ENCODE measurements at places on chromosomes 6 and 20.

GRCh38 chr6:41489120-41489851 lies 56.9 kb upstream of the FOXP4 start:
- no peak for DNase-seq

GRCh38 chr6:108902382-108902792 lies 54.2 kb downstream of the ARMC2 start:
- no peak for DNase-seq

DNA sequence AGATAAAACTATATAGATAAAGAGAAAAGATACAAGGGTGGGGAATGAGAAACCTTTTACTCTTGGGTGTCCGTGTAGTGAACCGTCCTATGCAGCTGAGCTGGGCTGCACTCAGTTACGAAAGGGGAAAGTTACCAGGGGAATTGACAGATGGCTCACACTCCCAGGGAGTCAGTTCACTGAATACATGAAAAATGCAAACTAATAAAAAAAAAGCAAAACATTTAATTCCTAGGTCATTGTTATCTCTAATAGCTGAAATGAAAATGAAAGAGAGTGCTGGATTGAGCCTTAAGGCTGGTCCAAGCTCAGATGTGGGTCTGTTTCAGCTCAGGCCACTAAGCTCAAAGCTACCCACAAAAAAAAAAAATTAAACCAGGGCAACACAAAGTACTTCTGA lies 138.0 kb downstream of the THBS2 start:
- no peak for DNase-seq

- DNase-seq = peak; percentile 72
Measured at GRCh38 chr6:89297695-89298351, 17.3 kb downstream of the GABRR2 start.

- no peak for DNase-seq
Measured at GRCh38 chr20:41087777-41088176, 49.6 kb upstream of the PLCG1 start.

- DNase-seq = no peak
Measured at GRCh38 chr6:161268531-161269210, 5.2 kb downstream of the AGPAT4 start.

DNA sequence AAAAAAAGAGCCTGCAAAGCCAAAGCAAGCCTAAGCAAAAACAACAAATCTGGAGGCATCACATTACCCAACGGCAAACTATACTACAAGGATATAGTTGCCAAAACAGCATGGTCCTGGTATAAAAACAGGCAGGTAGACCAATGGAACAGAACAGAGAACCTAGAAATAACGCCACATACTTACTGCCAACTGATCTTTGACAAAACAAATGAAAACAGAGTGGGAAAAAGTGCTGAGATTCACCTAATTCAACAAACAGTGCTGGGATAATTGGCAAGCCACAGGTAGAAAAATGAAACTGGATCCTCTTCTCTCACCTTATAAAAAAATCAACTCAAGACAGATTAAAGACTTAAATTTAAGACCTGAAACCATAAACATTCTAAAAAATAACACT lies 291.8 kb downstream of the RNGTT start:
- no peak for DNase-seq

- no peak for DNase-seq
Measured at GRCh38 chr6:51720327-51720726, 367.1 kb downstream of the PKHD1 start.

DNA sequence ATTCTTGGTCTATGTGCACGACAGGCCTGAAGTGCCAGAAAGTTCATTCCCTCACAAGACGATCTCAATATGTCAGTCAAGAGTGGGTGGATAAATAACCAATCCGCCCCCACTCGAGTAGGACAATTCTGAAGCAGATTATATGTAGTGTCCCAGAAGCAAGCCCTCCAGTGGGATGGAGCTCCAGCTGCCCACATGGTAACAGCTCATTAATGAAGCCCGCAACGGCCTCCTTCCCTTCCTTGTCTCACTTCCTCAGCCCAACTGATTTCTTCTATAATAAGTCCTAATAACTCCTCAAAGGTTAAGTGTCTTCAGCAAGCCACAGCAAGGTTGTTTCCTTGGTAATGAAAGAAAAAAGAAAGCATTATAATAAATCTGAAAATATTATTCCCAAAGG lies 82.1 kb upstream of the F13A1 start:
- no peak for DNase-seq

GRCh38 chr6:45487645-45488044 lies 109.9 kb upstream of the SUPT3H start:
- no peak for DNase-seq

DNA sequence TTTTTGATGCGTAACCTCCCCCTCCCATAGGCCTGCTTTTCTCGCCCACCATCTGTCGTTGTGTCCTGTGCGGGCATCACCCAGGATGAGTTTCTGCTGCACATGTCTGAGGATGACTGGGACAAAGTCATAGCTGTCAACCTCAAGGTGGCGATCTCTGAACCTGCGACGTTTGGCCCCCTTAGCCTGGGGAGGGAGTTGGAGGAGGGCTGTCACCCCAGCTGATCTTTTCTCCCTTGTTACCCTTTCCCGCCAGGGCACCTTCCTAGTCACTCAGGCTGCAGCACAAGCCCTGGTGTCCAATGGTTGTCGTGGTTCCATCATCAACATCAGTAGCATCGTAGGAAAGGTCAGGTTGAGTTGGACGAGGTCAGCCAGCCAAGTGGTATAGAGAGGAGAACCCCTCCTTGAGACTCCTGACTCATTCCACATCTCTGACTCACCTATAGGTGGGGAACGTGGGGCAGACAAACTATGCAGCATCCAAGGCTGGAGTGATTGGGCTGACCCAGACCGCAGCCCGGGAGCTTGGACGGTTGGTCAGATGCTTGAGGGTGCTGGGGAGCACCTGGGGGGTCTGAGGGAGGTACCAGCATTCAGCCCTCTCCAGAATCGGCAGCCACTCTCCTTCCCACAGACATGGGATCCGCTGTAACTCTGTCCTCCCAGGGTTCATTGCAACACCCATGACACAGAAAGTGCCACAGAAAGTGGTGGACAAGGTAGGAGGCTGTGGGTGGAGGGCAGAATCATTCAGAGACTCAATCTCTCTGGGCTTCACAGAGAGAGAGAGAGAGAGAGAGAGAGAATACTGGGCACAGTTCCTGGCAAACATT lies 954 bp downstream of the HSD17B8 start:
- no peak for DNase-seq

- DNase-seq = no peak
Measured at GRCh38 chr6:170209354-170210025, 81.4 kb downstream of the DLL1 start.

GRCh38 chr20:38973107-38973506 lies 11.0 kb downstream of the DHX35 start:
- no peak for DNase-seq

GRCh38 chr6:89387516-89388201 lies 24.4 kb downstream of the RRAGD start:
- no peak for DNase-seq

DNA sequence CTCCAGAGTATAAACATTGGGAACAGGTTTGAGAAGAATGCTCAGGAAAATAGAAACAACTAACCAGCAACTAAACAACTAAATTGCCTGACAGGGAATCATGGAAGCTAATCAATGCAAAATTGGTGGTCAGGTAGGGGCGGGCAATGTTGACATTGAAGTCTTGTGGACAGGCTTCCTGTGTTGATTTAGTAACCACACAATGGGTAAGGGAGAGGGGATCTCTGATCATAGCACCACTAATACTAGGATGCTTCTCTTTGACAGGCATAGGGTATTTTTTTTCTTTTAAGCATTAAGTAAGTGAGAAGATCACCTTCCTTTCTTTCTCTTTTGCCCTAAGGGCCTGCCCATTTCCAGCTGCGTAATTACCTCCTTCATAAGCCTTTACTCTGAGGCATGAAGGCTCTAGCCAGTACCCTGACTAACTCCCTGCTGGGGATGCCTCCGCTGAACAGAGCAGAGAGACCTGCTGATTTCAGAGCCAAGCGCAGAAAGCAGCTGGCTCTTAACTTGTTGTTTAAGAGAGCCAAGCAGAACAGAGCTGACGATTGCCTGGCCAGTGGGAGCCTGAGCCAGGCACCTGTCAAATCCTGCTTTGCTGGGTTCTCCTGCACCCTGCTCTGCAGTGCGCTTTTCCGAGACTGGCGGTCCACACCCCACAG lies 118.7 kb downstream of the BMP2 start:
- DNase-seq = no peak

GRCh38 chr20:45413479-45413878 lies 2.5 kb upstream of the PIGT start:
- no peak for DNase-seq

DNA sequence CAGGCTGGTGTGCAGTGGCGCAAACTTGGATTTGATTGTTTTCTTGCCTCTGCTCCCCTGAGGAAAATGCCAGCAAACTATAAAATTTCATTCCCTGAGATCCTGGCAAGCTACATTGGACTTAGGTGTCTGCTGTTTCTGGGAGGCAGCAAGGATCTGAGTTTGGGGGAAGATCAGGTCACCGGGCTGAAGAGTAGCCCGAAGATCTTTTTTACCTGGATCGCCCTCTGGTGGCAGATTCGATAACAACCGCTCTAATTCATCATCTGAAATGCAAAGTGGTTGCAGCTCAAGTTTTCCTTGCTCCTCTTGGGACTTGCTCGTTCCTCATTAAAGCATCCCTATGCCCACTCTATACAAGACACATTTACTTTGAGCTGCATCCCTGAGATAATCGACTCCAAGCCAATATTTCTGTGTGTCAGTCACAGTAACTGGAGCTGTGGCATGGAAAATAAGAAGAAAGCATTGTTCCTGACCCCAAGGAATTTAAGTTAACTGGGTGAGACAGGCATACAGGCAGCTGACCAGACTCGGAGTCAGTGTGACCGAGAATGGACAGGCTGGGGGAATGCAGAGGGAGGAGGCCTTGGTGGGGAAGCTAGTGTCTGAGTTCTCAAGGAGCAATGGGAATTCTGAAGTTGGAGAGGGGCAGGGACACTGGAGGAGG lies 131.8 kb upstream of the PROKR2 start:
- peak; percentile 24 for DNase-seq

DNA sequence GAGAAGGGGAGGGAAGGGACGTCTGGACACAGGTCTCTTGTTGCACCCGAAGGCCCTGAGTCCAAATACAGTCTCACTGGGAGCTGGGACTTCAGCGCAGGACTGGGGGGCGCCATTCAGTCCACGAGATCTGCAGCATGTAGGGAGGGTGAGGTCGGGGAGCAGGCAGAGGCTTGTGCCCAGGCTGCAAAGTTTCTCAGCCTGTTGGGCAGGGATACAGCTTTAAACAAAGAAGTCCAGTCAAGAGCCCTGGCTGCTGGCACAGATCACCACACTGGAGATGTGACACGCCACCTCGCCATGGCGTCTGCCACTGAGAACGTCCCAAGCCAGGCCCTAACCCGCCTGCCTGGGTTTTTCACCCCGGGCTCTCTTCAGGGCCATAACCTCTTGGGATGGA lies 256.6 kb downstream of the DLL1 start:
- no peak for DNase-seq

GRCh38 chr20:25858495-25859425 lies 162.1 kb upstream of the ZNF337 start:
- DNase-seq = no peak

- no peak for DNase-seq
Measured at GRCh38 chr20:16821211-16822089, 73.3 kb downstream of the OTOR start.

GRCh38 chr6:161435748-161436070 lies 161.8 kb upstream of the AGPAT4 start:
- DNase-seq = no peak

GRCh38 chr6:51028276-51028675 lies 209.6 kb downstream of the TFAP2B start:
- DNase-seq = no peak

DNA sequence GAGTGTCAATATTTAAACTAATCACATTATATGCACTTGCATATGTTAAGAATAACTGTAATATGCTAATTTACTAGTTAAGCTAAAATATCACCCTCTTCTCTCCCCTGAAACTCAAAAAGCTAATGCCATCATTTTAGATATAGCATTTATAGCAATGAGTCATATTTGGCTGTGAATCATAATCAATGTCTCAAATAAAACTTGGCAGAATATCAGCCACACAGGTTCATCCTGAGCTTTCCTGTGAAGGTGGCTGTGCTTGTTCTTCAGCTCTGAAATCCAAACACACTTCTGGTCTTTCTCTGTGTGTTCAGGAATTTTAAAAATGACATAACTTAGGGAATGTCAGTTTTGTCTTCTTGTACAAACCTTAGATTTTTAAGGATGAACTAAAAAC lies 12.8 kb upstream of the PNRC1 start:
- DNase-seq = no peak

DNA sequence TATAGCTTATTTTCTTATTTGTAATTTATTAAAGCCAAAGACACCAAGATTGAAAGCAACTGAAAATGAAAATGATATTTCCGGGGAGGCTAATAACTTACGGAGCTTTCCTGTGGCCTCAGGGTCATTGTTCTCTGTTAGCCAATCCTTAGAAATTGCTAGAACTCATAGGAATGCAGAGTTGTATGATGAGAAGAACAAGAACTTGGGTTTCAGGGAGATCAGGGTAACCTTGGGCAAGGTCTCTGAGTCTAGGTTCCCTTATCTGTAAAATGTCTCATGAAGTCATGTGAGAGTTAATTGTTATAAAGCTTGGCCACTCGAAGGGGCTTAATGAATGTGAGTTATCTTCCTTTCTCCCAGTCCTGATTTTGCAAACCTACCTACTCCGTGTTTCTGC lies 20.1 kb upstream of the SERINC3 start:
- DNase-seq = no peak

DNA sequence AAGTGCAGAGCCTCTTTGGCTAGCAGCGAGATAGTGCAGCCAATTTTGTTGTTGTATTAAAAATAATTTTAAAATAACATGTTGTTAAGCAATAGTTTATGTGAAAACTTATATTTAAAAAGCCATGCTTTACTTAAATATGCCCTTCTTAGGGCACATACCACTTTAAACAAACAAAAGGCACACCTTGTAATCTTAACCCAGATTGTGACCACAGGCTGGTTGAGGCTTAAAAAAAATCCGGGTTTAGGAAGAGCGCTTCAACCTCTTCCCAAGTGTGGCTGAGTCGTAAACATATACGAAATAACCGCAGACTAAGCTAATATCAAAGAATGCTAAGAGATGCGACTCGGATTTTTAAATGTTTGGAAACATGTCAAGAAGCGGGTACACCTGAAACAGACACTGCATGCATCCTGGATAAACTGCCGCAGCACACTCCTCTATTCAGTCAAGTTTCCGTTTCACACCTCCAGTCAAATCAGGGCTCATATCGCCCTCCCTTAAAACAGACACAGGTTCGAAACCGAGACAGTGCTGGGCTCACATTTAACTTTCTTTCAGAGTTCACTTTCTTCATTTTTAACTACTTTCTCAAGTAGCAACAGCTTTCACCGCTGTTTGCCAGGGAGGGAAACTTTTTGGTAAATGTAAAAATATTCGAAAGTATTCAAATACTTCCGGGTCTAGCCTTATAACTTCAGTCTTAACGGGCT lies 1.5 kb downstream of the DEK start:
- DNase-seq = no peak

Measured in T-helper 2 cell (primary cell).